ENCODE measurements at places on chromosomes 7 and 10.

DNA sequence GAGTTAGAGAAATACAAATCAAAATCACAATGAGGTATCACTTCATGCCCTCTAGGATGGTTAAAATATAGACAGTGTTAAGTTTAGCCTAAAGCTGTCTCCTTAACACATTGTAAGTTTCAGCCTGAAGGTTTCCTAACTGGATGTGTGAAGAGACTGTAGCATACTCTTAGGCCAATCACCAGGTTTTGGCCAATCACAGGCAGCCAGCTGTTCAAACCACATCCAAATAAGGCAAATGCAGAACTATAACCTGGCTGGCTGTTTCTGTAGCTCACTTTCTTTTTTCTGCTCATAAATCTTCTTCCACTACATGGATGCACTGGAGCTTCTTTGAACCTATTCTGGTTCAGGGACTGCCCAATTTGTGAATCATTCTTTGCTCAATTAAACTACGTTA lies 19.7 kb downstream of the ESYT2 start:
- DNase-seq = no peak

GRCh38 chr7:139884441-139884840 lies 55.4 kb downstream of the TBXAS1 start:
- DNase-seq = no peak

- no peak for DNase-seq
Observed at GRCh38 chr10:23499372-23500132, 60.7 kb downstream of the OTUD1 start.

GRCh38 chr10:131946321-131946751 lies 35.4 kb downstream of the BNIP3 start:
- DNase-seq = peak; percentile 68

- DNase-seq = no peak
Observed at GRCh38 chr7:50266635-50267386, 37.7 kb upstream of the IKZF1 start.
